Stimulated activated CD4-positive, alpha-beta T cell treated with anti-CD3 and anti-CD28 coated beads, Interleukin-15, amount 100 ng/mL, for 1 hour (primary cell): ENCODE measurements at places on chromosomes 6 and 20.

DNA sequence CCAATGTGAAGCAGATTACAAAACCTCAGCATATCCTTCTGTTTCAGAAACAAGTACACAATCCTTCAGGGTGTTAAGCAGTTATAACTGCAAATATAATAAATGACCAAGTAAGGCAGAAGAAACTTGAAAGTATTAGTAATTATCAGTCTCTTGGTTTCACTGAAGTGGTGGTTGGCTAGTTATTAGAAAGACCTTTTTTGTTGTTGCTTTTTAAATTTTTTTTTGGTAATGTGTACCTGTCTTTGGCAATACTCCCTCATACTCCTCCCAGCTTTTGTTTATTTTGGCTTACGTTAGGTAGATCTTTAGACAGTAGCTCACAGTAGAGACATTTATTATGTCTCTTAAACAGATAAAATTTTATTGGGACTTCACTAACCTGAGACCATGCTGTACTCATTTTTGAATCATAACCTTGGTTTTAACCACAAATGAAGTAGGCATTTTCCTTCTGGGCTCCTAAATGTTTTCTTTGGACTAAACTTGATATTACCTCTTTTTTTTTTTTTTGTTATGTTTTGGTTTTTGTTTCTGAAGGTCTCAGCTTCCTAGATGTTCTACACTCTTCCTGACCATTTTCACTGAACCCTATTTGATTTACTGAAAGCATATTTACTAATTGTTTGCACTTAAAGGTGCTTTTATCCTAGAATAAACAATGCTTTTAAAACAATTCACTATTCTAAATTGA is 6.4 kb downstream of the CD2AP start:
- DNase-seq: no peak

GRCh38 chr6:29527564-29527963 is 32.0 kb downstream of the UBD start:
- DNase-seq: no peak

DNA sequence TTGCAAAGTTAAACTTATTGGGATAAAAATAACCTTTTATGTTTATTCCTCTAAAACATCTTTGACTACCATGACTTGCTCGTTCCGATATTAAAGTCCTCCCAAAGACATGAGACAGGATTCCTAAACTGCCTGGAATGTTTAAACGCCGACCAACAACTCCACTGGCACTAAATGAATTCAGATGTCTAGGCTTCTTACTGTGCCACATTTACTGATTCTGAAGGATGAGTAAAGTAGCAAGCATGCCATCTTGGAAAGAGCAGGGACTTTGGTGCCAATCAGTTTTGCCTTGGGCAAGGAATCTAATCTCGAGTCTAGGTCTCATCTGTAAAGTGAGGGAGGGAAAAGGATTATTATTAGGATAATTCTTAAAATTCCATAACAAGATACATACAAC is 25.3 kb downstream of the MBOAT1 start:
- DNase-seq: no peak

DNA sequence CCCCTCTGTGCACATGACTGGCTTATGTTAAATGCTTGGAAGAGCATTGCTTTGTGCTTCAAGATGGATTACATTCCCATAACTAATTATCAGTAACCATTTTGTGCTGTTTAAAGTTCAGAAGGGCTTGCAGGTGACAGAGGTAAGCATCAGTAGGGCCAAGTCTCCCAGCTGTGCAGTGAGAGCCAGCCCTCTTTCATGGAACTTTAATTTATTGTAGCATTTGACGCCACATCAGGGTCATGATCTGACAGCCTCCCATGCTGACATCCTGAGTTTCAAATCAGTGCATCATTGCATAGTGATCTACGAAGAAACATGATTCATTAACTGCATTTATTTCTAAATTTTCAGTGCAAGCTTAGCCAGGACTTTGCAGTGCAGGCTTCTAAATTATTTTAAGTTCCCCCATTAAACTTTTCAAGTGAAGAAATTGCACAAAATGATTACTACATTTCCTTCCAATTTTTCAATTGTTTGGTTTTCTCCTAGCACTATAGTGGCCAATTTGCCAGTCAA is 380.9 kb downstream of the UTRN start:
- DNase-seq: no peak

DNA sequence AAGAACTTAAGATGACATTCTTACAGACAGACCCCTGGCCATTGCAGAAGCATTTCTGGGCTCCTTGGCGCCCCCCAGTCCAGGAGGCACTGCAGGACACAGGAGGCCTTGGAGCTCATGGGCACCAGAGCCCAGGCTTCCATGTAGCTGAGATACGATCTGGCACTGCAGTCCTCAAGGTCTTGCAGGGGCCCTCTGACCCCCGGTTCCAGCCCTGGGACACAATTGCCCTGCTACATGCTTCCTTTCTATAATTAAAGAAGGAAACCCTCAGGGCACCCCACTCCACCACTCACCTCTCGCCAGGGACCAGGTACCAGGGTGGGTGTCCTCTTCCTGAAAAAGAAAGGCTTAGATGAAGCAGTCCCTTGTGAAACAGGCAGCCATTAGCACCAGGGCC is 33.6 kb downstream of the WFDC3 start:
- no peak for DNase-seq

GRCh38 chr6:134171517-134171916 is 119.1 kb upstream of the SLC2A12 start:
- DNase-seq: no peak

GRCh38 chr6:126267626-126268025 is 72.3 kb upstream of the CENPW start:
- no peak for DNase-seq
